Fibroblast of skin of right quadriceps (primary cell): ENCODE measurements at places on chromosomes 3 and 15.
A peak's percentile ranks its signal among the peaks of the same experiment; 100 is the strongest.

DNA sequence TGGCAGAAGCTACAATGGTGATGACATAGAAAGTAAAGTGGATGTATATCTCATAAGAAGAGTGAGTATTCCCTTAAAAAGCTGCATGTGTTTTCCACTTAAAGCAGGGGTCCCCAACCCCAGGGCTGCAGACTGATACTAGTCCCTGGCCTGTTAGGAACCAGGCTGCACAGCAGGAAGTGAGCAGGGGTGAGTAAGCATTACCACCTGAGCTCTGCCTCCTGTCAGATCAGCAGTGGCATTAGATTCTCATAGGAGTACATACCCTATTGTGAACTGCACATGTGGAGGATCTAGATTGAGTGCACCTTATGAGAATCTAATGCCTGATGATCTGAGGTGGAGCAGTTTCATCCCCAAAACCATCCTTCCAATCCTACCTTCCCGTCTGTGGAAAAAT is 126.1 kb upstream of the CMC1 start:
- DNase-seq: no peak

DNA sequence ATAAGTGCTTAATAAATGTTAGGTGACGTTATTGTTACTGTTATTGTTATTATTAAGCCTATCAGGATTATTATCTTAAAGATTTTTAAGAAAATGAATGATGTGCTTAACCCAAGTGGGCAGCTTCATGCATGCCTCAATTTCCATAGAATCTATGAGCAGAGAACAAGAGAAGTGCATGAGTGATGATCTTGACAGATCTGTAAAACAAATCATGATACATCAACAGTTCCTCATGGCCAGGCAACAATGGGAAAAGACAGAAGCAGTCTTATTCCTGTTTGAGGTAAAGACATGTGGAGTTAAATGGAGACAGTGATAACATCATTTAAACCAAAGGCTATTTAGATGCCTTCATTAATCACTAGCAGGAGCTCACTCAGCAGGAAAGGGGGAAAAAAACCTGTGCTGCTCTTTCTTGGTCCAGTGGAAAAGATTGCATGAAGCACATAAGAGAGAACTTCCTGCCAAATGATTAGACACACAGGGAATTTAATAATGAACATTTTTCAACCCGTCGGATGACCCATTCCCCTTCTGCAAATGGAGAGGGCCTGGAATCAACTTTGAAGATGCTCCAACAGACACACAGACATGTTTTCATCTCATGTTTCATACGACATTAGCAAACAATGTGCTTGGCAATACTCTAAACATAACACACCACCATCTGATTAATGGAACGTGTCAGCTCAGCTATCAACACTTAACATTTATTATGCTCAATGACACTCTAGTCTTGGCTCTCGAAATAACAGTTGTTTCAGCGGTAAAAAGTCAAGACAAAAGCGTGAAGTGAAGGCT is 212.2 kb upstream of the LRRN1 start:
- peak; percentile 50 for DNase-seq

GRCh38 chr15:48754011-48754410 is 56.9 kb downstream of the CEP152 start:
- DNase-seq: peak; percentile 19

DNA sequence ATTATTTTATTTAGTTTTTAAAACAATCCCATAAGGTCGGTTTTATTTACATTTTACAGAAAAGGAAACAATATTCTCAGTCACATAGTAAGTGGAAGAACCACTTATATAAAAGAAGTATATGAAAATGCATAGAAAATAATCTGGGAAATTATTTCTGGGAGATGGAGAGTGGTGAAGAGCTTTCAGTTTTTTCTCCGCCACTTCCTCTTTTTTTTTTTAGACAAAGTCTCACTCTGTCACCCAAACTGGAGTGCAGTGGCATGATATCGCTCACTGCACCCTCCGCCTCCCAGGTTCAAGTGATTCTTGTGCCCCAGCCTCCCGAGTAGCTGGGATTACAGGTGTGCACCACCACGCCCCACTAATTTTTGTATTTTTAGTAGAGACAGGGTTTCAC is 21.2 kb downstream of the RAD51 start:
- DNase-seq: no peak

GRCh38 chr3:10883478-10884234 is 67.6 kb downstream of the SLC6A11 start:
- DNase-seq: no peak

- no peak for DNase-seq
Measured at GRCh38 chr3:77947671-77948070, 907.8 kb downstream of the ROBO2 start.

- DNase-seq: no peak
Measured at GRCh38 chr3:66464512-66464894, 36.3 kb downstream of the LRIG1 start.

GRCh38 chr15:39250460-39251186 is 330.3 kb upstream of the THBS1 start:
- no peak for DNase-seq

- no peak for DNase-seq
Measured at GRCh38 chr3:186406669-186407635, 44.9 kb upstream of the DGKG start.

- peak; percentile 40 for DNase-seq
Measured at GRCh38 chr3:197029511-197030167, at the start of gene MELTF. MELTF (minus strand) TSS chr3:197029817; CDS start chr3:197029702, 115 bp downstream.

DNA sequence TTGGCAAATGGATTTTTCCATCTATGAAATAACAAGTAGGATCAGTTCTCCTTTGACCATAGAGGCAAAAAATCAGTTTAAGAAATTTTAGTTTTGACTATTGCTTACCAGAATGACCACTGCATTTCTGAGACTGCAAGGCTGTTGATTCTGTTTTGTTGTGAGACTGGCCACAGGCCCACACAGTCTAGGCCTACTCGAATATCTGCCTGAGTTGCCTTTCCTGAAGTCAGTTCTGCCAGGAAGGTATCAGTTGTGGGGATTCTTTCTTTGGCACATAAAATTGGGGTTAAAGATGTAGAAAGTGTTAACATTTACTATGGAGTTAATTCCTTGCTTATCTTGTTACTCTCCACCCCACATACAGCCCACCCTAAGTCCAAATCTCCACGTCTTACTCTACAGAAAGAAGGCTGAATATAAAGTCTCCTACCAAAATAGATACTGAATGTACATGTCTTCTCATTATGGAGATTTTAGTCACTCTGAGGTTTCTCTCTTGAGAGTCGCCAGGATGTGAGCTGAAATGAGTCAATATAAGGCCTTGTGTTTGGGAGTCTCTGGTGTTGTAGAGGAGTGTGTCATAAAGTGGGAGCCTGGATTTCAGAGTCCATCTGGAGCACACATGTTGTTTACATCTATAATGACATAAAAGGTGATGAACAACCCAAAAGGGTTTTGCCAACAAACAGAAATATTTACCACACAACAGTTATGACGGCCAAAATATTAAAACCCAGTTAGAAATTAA is 45.0 kb upstream of the WWTR1 start:
- DNase-seq: peak; percentile 96

DNA sequence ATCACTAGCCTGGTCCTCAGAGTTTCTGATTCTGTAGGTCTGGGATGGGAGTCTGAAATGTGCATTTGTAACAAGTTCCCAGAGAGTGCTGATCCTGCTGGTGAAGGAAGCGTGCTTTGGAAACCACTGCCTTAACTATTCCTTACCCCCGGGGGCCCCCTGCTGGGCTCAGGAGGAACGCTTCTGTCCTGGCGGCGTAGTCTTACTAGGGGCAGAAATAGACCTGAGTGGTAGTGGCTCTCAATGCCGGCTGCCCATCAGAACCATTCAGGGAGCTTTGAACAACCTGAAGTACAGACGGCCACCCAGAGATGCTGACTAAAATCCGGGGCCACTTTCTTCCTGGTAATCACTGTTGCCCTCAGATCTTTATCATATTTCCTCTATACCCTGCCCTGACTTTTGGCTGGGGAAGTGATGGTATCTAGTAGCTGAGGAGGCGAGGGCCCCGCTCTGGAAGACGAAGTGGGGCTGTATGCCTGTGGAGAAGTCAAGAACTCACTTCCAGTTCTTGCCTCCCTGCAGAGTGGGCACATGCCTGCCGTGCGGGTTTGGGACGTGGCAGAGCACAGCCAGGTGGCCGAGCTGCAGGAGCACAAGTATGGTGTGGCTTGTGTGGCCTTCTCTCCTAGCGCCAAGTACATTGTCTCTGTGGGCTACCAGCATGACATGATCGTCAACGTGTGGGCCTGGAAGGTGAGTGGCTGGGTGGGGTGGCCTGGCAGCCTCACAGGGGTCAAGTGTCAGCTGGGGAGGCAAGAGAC is 16.3 kb upstream of the JMJD7 start:
- peak; percentile 75 for DNase-seq

- DNase-seq: no peak
Measured at GRCh38 chr3:194030372-194030771, 105.6 kb upstream of the HES1 start.

DNA sequence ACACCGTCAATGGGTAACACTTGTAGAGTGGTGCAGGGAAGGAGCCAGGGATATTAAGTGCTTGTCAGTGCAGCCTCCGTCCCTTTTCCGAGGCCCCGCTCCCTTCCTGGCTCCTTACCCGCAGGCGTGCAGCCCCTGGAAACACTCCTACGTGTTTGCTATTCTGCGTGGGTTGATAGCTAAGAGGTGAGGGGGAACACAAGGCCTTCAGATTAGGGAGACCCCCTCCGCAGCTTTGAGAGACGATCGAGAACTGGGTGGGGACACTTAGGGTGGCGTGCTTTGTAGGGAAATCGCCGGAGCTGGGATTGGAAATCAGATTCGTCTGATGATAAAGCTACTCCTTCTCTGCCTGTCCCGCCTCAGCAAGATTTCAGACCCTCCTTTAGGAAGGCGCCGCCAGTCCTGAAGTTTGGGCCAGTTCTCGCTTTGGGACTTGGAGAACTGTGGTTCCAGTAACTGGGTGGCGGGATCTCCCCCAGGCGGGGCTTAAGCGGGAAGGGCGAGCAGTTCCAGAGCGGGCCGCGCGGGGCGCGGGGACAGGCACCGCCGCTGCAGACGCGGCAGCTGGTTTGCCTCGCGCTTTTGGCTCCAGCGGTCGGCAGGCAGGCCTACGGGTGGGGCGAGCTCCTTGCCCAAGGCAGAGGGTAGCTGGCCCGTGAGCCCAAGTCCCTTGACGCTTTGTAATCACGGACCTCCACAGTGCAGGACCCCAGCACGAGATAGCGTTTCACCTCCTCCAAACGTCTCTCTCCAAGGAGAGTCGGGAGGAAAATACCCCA is 8.0 kb upstream of the FAM107A start:
- peak; percentile 62 for DNase-seq

GRCh38 chr3:14783480-14784086 is 35.2 kb upstream of the FGD5 start:
- DNase-seq: no peak

DNA sequence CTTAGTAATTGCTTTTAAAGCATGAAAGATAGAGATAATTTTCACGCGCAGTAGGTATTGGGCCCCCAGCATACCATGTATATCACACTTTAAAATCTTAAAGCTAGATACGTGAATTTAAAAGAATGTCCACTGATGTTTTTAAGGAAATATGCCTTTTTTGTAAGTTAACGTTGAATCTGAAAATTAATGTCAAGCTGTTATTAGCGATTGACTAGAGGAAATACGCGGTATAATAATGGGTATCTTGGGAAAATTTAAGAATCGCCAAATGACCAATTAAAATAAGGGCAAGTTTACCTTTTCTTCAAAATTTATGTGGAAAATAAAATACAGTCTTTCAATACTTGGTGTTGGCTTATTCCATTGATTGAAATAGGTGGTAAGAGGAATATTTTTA is 13.3 kb upstream of the CHD2 start:
- no peak for DNase-seq

GRCh38 chr3:86658876-86659275 is 332.1 kb downstream of the VGLL3 start:
- no peak for DNase-seq

GRCh38 chr15:70432924-70433495 is 330.3 kb downstream of the UACA start:
- DNase-seq: no peak

DNA sequence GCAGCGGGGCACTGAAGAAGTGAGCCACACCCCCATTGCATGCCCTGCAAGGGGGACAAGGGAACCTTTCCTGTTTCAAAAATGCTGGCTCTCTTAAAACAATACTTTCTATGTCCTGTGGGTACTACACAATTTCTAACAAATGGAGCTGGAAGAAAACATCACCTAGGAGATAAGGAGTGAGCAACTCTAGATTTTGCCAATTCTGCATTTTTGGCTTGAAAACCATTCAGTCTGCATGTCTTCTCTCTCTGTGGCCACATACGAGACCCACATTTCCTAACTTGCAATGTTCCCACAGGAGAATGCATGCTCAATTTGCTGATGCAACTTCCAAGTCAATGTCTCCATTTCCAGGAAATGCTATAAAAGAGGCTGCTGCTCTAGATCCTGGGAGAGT is 662.0 kb downstream of the SQOR start:
- no peak for DNase-seq

- no peak for DNase-seq
Measured at GRCh38 chr15:74293021-74293810, 57.1 kb downstream of the CCDC33 start.

DNA sequence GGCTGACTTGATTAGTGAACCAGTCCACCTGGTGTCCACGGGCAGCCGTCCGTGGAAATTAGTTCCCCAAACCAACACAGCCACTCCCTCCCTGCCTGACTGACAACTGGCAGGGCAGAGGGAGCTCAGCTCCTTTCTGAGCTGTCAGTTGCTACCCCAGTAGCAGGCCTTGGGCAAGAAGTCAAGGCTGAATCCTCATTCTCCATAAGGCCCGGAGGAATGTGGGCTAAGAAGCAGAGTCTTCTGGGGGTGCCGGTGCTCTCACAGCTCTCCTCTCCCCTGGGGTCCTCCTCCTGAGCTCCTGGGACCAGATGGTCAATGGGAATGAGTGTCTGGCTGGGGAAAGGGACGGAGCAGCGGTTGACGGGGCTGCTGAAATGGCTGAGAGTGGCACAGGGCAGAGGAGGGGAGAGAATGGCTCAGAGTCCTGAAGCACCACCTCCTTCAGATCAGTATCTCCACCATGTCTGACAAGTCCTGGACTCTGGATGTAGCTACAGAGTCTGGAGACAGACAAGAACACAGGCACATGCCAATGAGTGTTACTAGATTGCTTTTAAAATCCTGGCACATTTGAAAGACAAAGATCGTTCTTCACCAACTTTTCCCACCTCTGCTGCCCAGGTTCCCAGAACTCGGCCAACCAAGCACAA is 16.9 kb downstream of the AMOTL2 start:
- no peak for DNase-seq

- no peak for DNase-seq
Measured at GRCh38 chr3:49028298-49028672, 913 bp downstream of the IMPDH2 start.

- no peak for DNase-seq
Measured at GRCh38 chr15:70152070-70152480, 54.4 kb upstream of the TLE3 start.

GRCh38 chr15:63519548-63520178 is 15.3 kb downstream of the USP3 start:
- DNase-seq: no peak
